Stimulated activated CD8-positive, alpha-beta memory T cell treated with anti-CD3 and anti-CD28 coated beads, Interleukin-7, amount 100 ng/mL, for 24 hours (primary cell): ENCODE measurements at places on chromosomes 2 and 18.

- peak; percentile 58 for DNase-seq
Measured at GRCh38 chr2:10302479-10303180, at the start of gene HPCAL1. Gene HPCAL1, plus strand, starts transcription at chr2:10302904. Its CDS starts 116,854 bp downstream, at chr2:10419758.

GRCh38 chr2:180573951-180574350 lies 406.5 kb upstream of the UBE2E3 start:
- DNase-seq: no peak

GRCh38 chr2:31060397-31060796 lies 77.8 kb downstream of the GALNT14 start:
- DNase-seq: no peak

DNA sequence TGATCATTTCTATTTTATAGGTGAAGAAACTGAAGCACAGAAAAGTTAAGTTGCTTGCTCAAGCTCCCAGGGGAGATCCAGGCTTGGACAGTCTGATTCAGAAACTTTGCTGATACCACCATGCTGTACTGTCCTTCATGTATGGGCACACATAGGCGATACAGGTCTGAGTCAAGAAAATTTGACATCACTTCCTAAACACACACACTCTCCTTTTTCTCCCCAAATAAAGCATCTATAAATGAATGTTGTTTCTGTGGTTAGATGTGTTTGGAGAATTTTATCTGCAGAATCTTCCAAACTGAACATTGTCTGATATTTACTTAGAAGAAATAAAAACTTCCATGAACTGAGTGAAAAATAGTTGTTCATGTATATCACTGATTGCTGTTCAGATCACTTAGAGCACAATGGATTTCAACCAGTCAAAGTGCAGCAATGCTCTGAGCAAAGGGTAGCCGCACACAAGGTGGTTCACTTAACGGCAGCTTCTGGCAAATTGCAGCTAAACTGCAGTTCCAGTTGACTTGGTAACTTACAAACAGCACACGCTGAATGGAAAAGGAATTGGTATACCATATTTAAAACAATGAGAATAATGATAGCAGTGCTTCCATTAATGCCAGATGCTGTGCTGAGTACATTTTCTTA lies 10.0 kb upstream of the AGFG1 start:
- DNase-seq: no peak

DNA sequence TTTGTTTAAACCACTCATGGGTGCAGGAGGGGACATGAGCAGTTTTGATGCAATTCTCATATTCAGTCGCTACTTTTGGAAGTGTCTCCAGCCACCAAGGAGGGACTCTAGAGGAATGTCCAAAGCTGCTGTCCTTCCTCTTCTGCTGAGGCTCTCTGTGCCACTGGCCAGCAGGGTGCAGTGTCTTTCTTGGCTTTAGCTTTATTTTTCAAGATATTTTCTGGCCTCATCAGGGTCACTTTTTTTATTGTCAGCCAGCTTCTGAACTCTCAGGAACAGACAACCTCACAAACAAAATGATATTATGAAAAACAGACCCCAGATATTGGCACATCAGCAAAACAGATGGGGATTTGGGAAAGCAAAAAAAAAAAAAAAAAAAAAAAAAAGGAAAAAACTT lies 289.3 kb upstream of the ZSWIM2 start:
- no peak for DNase-seq

- DNase-seq: no peak
Measured at GRCh38 chr2:200847269-200847668, 17.2 kb downstream of the CLK1 start.

- no peak for DNase-seq
Measured at GRCh38 chr2:138217975-138218374, 253.7 kb downstream of the HNMT start.
